ENCODE measurements at places on chromosomes 4 and X.
A peak's percentile ranks its signal among the peaks of the same experiment; 100 is the strongest.

GRCh38 chrX:79592259-79592658, 225.1 kb upstream of the ITM2A start:
- no peak for DNase-seq

DNA sequence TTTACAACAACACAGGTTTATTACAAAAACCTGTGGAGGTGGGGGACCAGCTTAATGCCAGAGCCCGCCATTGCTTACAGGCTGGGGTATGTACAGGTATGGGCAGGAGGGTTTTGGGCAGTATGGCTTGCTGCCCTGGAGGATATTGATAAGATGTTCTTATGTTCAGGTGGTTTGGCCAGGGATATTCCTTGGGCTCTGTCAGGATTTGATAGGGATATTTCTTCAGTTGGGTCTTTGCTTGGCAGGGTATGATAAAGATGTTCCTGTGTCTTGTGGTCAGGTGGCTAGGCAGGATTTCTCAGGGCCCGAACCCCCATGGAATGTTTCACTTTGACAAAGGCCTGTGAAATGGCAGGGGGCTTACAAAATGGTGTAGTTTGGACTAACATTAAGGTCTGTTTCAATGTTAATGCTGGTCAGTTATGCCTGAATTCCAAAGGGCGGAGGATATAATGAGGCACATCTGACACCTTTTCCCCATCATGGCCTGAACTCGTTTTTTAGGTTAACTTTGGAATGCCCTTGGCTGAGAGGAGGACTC, 3.1 kb downstream of the MGST2 start:
- no peak for DNase-seq

- DNase-seq, result no peak
Measured at GRCh38 chrX:41142130-41142910, 57.1 kb downstream of the USP9X start.

- no peak for DNase-seq
Measured at GRCh38 chr4:186736466-186736865, 12.8 kb upstream of the FAT1 start.

- no peak for DNase-seq
Measured at GRCh38 chrX:133658293-133658911, 243.1 kb upstream of the GPC4 start.

- DNase-seq, result no peak
Measured at GRCh38 chrX:138859421-138859820, 147.9 kb upstream of the FGF13 start.

- peak; percentile 18 for DNase-seq
Measured at GRCh38 chr4:165355900-165356300, 22.9 kb upstream of the CPE start.

- no peak for DNase-seq
Measured at GRCh38 chr4:17092736-17093437, 194.4 kb upstream of the LDB2 start.

DNA sequence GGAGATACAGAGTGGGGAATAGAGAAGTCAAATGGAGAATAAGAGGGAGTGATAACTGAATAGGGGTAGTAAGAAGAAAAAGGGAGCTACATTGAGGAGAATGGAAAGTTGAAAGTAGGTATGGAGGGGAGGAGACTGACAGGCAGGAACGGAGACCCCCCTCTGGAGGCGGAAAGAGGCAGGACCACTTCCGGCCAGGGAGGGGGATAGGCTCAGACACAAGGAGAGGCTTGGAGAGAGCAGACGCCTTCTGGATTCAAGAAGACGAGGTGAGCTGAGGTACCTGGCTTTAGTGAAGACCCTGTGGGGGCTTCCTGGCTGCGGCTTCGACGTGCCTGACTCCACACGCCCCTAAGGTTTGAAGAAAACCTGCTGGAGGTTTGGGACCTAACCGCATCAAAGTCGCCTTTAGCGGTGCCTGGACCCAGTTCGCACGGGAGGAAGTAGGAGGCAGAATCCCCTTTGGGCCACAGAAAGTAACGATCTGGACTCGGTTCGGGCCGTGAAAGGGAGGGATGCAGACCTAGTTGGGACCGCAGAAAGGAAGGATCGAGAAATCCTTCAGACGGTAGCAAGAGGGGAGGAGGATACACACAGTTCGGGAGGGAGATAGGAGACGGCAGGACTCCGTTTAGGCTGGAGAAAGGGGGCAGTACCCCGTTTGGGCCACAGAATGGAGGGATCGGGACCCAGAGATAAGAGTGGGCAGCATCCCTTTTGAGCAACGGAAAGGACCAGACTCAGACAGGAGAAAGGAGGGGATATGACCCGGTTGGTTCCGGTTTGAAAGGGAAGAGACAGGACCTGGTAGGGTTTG, at the start of gene TRO:
TSS of gene TRO (plus strand) at position 215 of the 817 bp plus-strand sequence. CDS start 1,423 bp downstream, outside the sequence.
- DNase-seq, result no peak

DNA sequence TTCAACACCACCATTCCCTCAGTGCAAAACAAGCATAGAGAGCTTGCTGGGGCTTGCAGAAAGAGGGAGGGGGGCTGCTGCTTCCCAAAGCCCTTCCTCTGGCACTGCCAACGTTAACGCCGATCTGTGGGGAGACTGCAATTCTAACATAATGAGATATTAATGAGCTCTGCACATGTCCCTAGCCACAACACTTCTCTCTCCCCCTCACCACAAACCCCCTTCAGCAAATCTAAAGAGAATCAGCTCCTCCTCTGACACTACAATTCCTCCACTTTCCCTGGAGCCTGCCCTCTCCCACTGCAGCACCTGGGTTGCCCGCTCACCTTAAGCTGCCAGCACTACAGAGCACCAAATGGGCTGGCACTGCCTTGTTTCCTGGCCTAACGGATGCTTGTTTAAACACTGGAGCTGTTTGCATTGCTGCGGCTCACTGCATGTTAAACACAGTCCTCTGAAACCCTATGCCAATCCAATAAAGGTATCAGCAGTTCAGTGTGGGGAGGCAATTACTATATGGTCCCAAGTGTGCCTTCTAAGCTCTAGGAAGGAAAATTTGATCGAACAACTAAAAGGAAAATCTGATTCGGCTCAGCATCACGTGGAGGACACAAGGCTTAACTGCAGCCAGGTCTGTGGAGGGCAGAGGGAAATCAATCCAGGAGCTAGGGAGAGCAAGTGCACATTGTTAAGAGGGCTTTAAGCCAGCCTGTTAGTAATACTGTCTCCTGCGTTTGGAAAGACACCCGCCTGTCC, 232.4 kb downstream of the MAML3 start:
- no peak for DNase-seq

DNA sequence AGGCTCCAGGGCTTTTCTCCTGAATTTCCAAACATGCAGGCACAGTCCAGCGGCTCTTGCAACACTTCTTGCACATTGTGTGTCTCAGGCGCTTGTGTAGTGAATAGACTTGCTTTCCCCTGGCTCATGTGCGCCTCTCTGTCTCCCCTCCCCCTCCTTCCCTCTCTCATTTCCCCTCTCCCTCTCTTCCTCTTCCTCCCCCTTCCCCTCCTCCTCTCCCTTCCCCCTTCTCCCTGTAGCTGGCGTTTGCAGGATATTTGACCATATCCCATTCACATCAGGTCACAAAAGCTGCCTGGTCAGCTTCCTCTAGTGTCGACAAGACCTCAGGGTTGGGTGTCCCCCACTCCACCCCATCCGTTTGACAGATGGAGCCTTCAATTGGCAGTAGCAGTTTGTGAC, 2.4 kb downstream of the CHST7 start:
- peak; percentile 31 for DNase-seq

DNA sequence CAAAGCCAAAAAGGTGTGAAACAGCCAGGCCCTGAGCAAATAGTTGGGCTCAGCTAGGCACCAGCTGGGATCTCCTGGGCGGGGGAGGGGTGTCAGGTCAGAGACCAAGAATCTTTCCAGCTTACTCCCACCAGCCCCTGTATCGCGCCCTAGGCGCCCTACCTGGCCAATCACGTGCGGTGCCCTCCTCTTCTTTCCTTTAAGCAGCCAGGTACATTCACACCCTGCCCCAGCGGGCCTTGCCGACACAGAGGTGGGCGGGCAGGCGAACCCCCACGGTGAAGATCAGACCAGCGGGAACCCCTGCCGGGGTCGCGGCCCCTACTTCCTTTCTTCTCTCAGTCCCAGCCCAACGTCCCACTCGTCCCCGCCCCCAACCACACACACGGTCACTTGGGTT, 9.1 kb downstream of the ARHGAP36 start:
- DNase-seq, result no peak
